ENCODE measurements at places on chromosomes 13 and 19.

GRCh38 chr13:23701636-23702035 lies 131.4 kb downstream of the TNFRSF19 start:
- DNase-seq, result no peak

DNA sequence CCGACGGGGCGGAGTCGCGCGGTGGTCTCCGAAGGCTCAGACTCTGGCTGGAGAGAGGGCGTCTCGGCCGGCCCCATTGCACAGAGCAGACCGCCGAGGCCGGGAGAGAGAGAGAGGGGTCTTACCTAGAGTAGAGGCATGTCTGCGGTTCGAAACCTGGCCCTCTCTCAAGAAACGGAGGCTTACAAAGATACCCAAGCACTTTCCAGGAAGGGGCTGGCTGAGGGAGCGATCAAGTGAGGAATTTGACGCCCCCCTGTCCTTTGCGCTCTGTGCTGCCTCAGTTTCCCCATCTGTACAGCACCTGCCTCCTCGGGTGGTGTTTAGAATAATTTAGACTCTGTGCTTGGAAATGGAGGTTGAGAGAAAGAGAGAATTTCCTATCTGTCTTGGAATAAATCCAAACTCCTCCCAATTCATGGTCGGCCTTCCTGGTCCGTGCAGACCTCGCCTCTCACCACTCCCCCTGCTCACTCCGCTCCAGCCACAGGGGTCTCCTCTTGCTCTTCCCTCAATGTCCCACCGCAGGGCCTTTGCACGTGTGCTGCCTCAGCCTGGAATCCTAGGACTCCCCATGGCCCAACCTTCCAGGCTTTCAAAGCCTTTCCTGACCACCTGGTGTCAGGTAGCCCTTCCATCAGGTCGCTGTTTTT lies 658 bp upstream of the ISOC2 start:
- no peak for DNase-seq

DNA sequence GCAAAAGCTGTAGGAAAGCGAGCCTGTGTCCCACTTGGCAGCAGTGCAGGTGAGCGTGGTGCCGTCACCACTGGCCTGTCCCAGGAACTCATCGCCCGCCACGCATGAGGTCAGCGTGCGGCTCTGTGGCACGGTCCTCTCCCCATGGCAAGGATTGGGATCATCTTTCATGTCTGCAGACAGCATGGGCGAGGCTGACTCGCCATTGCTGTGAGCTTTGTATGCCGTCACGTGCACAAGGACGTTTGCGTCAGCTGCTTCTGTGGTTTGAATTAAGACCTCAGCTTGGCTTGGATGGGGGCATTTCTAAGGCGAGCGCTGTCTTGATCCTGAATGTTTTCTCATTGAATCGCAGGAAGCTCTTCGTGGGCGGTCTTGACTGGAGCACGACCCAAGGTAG lies 9.8 kb downstream of the DAZAP1 start:
- no peak for DNase-seq

- DNase-seq, result no peak
Observed at GRCh38 chr19:42397263-42398166, 7.4 kb upstream of the CNFN start.

GRCh38 chr19:4794971-4795370 lies 3.4 kb downstream of the FEM1A start:
- DNase-seq, result no peak

GRCh38 chr13:43191546-43191945 lies 168.2 kb downstream of the DNAJC15 start:
- DNase-seq, result no peak

GRCh38 chr13:62038214-62038613 lies 622.6 kb upstream of the PCDH20 start:
- no peak for DNase-seq

DNA sequence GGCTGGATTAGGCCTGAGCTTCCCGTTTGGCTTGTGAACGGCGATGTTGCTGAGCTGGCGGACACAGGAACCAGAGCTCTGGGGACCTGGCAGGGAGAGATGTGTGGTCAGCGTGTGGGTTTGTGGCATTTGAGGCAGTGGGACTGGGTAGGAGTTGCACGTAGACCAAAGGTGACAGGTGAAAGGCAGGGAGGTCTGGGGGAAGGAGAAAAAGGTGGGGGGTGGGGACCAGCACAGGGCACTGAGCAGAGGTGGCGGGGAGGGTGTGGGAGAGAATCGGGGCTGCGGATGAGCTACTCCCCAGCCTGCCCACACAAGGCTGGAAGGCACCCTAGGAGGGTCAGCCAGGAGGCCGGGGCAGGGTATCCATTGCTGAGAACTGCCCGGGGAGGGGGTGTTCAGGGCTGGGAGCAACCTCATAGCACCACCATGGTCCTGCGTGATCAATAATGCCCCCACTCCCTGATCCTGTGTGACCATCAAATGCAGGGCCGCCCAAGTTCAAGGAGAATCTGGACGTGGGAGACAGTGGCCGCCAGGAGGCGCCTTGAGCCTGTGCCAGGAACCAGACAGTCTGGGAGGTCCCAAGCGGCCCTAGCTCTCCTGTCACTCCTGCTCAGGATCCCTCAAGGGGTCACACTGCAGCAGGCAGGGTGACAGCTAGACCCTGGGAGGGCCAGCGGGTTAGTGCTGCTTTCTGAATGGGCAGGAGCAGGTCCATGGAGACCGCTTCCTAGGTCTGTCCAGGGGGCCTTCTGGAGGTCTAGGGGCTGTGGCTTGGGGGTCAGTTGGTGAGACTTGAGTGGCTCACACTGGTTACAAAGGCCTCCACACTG lies 12.8 kb upstream of the SELENOW start:
- DNase-seq, result no peak

- DNase-seq, result no peak
Observed at GRCh38 chr19:1663852-1664251, 11.4 kb upstream of the TCF3 start.

GRCh38 chr19:3725121-3725520 lies 16.9 kb downstream of the TJP3 start:
- no peak for DNase-seq

DNA sequence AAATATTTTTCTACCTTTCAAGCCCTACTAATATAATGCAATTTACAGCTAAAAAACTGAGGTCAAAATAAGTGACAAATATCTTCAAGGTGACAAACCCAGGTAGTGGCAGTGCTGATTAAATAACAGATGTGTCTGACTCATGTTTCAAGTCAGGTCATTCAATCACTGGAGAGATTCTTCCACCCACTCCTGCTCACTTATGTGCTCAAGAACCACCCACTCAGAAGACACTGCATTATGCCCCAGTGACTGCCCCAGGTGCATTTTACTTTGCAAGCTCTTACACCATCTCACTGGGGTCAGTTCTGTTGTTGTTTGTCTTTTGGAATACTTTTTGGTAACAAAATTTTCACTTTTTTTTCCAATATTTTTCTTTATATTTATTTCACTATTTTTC lies 2.2 kb downstream of the ZNF100 start:
- no peak for DNase-seq

DNA sequence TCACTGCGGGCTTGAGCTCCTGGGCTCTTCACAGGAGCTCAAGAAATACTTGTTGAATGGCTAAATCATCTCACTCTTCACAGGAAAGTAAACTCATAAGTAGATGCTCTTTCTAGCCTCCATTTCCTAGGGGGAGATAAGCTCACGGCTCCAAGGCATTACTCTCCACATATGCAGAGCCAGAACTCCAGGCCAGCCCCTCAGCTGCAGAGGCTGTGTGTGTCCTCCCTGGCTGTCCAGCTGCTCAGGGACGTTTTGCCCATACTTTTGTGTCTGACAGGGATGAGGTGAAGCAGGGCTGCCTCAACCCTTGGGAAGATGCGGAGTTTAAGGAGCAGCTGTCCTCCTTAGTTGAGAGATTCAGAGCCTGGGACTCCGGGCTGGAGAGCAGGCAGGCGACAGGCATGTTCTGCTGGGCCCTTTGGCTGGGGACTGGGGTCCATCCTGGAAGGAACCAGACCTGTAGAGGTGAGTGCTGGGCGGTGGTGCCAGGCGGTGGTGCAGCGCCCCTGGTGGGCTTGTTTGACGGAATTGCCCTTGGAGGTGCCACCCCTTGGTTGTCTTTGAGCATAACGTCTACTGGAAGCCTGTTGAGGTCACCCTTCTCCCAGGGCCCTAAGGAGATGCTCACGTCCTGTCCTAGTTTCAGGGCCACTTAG lies 20.5 kb upstream of the SLC15A1 start:
- no peak for DNase-seq

DNA sequence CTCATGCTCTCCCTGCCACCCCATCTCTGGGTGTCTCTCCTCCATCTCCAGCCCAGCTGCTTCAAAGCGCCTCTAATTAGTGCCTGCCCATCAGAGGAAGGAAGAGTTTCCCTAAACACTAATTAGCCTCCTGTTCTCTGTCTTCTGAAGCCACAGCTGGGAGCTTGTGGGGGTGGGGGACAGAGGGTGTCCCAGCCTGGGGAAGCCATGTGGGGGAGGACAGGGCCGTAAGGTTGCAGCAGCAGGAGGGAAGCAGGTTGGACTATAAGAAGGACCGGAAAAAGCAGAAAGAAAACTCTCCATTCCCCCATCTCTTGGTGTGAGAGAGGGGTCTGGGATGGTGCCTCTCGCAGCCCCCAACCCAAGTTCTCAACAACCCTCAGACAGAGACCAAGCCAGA lies 26.2 kb downstream of the SLC8A2 start:
- DNase-seq, result no peak

GRCh38 chr13:78632996-78633395 lies 26.0 kb downstream of the OBI1 start:
- DNase-seq, result no peak

GRCh38 chr13:106561551-106562170 lies 6.3 kb downstream of the ARGLU1 start:
- DNase-seq, result no peak

DNA sequence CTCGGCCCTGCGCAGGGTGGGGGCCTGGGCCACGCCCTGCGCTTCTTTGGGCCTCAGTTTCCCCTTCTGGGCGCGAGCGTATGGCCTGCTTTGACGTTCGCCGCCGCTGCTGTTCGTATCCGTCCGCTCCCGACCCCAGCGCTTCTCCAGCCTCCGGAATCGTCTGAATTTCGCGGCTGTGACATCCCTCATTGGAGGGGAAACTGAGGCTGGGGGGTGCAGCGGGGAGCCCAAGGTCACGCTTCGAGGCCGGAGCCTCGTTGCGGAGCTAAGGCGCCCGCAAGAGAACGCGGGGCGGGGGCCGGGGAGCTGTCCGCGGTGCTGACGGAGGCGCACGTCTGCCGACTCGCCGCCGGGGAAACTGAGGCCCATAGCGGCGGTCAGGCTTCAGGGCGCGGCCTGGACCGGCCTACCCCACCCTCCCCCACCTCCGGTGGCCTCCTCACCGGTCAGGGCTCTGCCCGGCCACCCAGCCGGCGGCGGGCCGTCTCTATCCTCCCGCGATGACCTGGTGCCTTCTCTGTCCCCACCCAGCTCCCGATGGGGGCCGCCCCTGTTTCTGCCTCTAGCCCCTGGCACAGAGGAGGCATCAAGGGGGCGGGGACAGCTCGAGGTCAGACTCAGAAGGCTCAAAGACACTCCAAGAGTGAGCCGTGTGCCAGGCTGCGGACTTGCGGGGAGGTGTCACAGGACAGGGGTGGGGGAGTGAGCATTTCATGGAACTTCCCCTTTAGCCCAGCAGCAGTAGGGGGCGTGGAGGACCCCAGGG lies 3.0 kb upstream of the APC2 start:
- no peak for DNase-seq

- DNase-seq, result no peak
Observed at GRCh38 chr19:30310602-30311263, 61.5 kb upstream of the ZNF536 start.

GRCh38 chr13:50140153-50140552 lies 124.9 kb downstream of the KCNRG start:
- DNase-seq, result no peak

- no peak for DNase-seq
Observed at GRCh38 chr13:113470073-113470472, 16.8 kb upstream of the ADPRHL1 start.

DNA sequence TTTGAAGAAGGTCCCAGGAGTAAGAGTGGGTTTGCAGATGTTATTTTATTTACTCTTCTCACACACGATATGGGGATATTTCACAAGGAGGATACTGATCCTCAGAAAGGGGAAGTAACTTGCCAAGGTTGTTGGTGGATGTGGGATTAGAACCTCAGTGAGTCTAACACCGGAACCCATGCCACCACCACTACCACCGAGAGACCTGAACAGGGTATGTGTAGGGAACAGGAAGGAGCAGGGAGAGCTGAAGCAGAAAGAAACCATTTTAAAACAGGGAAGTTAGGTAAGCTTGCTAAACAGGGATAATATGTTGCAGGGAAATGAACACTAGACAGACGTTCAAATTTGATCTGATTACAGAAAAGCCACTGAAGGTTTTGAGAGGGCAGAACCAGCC lies 11.6 kb upstream of the CEACAM3 start:
- DNase-seq, result no peak

- DNase-seq, result no peak
Observed at GRCh38 chr13:101393140-101393539, 23.2 kb downstream of the NALCN start.

All from stimulated activated CD8-positive, alpha-beta memory T cell treated with anti-CD3 and anti-CD28 coated beads, Interleukin-12 subunit alpha, Interleukin-12 subunit beta, amount 100 ng/mL, for 4 hours (primary cell).